ENCODE measurements at places on chromosomes 16 and 17.

DNA sequence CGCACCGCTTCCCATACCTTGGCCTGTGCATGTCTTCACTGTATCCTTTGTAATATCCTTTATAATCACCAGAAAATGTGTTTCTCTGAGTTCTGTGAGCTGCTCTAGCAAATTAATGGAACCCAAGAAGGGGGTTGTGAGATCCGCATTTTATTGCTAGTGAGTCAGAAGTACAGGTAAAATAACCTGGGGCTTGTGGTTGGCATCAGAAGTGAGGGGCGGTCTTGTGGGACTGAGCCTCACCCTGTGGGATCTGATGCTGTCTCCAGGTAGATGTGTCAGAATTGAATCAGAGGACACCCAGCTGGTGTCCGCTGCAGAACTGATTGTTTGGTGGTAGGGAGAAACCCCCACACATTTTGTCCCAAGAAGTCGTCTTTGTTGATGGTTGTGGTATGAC is 382.4 kb downstream of the SNX29 start:
- no peak for DNase-seq

GRCh38 chr17:57677301-57677700 is 67.8 kb downstream of the CCDC182 start:
- no peak for DNase-seq

GRCh38 chr16:66925322-66925840 is at the start of gene RRAD:
RRAD (minus strand) TSS chr16:66925535; CDS start chr16:66925179, 356 bp downstream.
- DNase-seq, result no peak

DNA sequence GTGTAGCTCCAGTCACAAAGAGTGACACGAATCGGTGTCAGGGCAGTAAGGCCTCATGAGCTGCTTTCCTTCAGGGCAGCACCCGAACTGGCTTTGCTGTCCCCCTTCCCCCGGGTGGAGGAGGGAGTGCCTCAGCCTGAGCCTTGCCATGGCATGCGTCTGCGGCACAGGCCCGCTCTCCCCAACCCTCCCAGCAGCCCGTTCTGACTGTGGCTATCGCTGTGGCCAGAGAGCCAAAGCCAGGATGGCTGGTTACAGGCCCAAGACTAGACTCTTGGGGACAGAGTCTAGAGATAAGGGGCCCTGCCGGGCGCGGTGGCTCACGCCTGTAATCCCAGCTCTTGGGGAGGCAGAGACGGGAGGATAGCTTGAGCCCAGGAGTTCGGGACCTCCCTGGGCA is 25.9 kb downstream of the CLUH start:
- DNase-seq, result no peak

DNA sequence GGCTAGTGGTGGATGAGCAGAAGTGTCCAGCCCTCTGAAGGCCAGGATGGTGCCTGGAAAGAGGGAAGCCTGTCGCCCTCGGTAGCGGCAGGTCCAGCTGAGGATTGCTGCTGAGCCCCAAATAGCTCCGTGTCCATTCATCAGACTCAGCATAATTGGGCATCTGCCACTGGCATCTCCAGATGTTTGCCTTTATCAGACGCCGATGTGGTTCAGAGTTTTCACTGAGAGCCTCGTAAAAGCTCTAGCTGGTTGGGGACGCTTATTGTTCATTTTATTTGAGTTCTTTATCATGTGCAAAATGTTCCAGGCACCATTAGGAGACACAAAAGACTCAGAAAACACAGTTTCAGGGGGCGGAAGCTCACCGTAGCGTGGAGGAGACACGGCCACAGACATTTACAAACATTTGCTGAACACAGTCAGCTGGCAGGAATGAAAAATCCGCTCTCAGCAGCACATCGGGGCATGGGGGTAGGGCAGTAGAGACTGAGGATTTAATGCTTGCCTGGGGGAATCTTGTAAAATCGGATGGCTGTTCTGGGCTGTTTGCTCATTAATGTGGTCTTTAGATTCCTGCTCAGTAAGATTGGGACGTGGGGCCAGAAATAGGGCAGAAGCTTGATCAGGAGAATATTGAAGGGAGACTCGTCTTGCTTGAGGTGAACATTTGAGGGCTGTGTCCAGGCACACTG is 41.7 kb downstream of the SMPD3 start:
- DNase-seq, result no peak

GRCh38 chr16:85395207-85395912 is 217.8 kb upstream of the GSE1 start:
- no peak for DNase-seq

- DNase-seq, result no peak
Measured at GRCh38 chr17:47009759-47010594, 30.9 kb upstream of the RPRML start.

DNA sequence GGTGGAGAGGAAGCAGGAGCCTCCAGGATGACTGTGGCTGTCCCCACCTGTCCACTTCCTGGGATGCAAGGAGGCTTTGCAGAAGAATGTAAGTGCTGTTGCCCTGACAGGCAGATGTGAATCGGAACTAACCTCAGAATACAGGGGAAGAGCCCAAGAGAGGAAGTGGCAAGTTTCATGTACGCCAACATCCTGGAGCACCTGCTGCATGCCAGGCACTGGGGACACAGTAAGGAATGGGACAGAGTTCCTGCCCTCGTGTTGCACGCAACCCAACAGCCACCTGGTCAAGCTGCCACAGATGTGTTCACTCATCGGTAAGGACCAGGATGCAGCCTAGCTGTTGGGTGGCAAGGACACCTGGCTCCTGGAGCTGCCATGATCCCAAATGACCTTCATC is 98.6 kb upstream of the RPL38 start:
- no peak for DNase-seq

- no peak for DNase-seq
Measured at GRCh38 chr16:69345923-69346322, 5.7 kb downstream of the TMED6 start.

DNA sequence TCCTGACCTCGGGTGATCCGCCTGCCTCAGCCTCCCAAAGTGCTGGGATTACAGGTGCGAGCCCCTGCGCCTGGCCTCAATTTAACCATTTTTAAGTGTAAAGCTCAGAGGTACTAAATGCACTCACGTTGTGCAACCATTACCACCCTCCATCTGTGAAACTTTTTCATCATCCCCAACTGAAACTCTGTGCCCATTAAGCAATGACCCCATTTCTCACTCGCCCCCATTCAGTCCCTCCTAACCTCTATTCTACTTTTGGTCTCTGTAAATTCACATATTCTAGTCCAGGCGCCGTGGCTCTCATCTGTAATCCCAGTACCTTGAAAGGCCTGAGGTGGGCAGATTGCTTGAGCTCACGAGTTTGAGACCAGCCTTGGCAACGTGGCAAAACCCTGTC is 8.3 kb upstream of the SPNS3 start:
- no peak for DNase-seq

GRCh38 chr17:81097134-81097942 is 62.4 kb downstream of the BAIAP2 start:
- DNase-seq, result peak; percentile 42

DNA sequence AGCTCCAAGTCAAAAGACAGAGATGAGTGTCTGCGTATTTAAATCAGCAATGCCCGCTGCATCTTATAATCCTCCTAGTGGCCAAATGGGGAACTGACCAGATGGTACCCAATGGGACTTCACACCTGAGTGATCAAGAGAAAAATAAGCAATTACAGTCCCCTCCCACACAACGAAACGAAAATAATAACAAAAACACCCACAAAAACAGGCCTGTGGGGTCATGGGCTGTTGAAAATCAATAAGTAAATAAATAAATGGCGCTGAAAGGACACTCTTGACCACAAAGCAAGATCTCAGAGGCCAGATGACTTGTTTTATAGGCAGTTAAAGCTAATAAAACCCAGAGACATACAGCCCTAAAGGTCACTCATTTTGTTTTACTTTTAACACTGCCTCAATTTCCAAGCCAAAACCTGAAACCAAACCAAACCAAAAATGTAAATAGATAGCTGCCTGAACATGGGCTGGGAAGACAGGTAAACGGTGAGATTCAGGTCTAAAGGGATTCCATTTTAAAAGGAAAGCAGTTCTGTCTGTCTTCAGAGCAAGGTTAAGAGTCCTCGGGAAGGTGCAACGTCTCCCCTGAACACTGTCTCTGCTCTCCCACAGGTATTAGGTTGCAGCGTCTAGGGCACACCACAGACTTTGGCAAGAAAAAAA is 1.3 kb downstream of the ZNF821 start:
- DNase-seq, result peak; percentile 60

DNA sequence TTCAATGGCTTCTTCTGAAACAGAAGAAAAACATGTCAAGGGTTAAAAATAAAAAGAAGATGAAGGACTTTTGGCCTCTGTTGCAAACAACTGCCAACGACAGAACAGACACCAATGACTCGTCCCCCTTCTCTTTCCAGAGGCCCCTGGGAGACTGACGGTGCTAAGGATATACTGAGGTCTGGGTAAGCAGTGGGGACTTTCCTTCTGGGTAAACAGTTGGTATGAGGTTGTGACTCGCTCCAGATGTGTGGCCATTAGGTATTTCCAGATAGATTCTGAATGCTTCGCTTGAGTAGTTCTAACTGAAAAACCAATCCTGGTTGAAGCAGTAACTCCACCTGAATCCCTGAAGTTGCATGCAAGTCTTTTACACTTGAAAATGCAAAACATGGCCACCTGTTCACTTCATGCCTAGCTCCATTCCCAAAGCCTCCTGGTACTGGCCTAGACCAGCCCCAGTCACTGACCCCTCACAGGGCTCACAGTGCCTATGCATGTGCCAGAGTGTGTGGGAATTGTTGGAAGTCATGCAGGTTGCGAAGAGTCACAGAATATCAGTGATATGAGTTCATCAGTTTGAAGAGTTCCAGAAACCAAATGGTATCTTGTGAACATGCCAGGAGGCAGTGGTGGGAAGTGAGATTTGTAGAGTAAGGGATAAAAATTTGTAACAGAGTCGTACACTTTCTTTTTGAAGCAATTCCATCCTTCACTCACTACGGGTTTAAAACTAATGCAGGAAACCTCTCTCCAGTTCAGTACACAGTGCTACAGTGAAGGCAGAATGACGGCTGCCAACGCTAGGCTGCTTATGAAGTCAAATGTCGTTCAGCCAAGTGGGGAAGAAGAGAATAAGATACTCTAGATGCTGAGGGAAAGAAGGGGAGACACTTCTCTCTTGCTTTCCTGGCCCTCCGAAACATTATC is 217.8 kb downstream of the ZFHX3 start:
- no peak for DNase-seq
